ENCODE measurements at places on chromosomes 4 and X.

GRCh38 chr4:74166818-74167217, 8.9 kb downstream of the MTHFD2L start:
- DNase-seq = no peak

- DNase-seq = no peak
These were observed 329.0 kb downstream of the STIM2 start for GRCh38 chr4:27189683-27190082.

GRCh38 chr4:124450851-124451250, 261.7 kb downstream of the ANKRD50 start:
- no peak for DNase-seq

GRCh38 chrX:124117325-124117724, 155.8 kb downstream of the STAG2 start:
- DNase-seq = no peak

GRCh38 chr4:181748581-181748980, 494.6 kb upstream of the TENM3 start:
- no peak for DNase-seq

DNA sequence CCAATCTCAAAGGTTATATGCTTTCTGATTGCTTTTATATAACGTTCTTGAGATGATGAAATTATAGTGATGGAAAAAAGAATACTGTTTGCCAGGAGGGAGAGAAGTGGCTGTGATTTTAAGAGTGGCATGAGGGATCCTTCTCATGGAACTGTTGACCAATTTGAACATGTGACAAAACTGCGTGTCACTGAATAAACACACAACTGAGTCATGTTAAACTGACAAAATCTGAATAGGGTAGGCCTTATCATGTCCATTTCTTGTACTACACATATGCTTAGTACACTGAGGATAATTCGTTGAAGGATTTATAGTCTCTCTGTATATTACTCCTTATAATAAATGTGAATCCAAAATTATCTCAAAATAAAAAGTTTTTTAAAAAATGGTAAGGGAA, 22.2 kb upstream of the HSPA4L start:
- DNase-seq = no peak

GRCh38 chr4:27467351-27467750, 606.7 kb downstream of the STIM2 start:
- DNase-seq = no peak

- no peak for DNase-seq
These were observed 33.4 kb downstream of the APOOL start for GRCh38 chrX:85037114-85037513.

GRCh38 chrX:19540076-19540475, 24.8 kb upstream of the MAP3K15 start:
- DNase-seq = no peak

DNA sequence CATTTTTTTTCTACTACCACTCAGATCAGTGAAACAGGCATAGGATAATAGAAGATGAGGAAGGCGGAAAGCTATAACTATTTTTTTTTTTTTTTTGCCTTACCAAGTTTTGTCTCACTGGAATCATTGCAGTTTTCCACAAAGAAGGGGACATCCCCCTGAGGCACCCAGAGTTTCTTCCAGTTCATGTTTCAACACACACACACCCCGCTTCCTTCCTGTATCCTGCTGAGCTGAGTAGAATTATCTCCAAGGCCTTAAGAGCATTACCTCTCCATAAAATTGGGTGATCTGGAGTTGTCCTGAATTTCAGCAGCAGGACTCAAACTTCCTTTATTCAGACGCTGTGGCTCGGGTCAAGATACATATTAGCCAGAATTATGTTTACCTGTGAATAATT, 111.9 kb downstream of the PALLD start:
- DNase-seq = no peak

DNA sequence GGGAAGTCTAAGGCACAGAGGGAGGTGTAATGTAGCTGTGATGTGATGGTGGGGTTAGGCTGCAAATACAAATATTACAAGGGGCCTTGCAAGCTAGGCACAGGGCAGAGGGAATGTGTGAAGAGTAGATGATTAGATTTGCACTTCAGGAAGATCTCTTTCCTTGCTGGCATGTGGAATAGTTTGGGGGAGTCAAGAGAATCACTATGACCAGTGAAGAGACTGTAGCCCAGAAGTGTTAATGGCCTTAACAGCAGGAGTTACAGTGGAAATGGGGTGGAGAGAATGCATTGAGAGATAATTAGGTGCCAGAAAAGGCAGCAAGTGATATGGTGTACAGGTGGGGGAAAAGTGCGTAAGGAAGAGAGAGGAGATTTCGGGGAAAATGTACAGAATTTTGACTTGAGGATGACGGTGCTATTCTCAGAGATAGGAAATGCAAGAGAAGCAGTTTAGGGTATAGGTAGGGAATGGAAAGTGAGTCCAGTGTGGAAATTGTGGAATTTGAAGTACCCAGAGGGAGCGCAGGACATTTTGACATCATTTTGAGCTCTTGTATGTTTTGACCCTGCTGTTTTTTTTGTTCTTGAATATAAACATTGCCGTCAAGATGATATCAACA, 10.2 kb upstream of the TAPT1 start:
- no peak for DNase-seq

DNA sequence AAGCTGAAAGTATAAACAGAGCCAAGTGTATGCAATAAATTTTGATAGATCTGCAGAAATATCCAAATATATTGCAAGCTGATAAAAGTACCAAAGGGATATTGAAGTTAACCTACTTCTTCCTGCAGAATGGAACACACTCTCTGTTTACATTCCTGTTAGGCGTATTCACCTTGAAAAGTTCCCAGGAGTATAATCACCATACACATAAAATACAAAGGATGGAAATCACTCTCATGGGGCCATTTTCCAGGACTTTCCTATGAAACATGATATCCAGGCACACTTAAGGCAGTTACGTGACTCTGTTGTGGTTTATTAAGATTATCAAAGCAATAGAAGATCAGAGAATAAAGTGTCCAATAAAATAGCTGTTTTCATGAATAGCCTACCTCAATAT, 1142.3 kb downstream of the NLGN4X start:
- DNase-seq = no peak

DNA sequence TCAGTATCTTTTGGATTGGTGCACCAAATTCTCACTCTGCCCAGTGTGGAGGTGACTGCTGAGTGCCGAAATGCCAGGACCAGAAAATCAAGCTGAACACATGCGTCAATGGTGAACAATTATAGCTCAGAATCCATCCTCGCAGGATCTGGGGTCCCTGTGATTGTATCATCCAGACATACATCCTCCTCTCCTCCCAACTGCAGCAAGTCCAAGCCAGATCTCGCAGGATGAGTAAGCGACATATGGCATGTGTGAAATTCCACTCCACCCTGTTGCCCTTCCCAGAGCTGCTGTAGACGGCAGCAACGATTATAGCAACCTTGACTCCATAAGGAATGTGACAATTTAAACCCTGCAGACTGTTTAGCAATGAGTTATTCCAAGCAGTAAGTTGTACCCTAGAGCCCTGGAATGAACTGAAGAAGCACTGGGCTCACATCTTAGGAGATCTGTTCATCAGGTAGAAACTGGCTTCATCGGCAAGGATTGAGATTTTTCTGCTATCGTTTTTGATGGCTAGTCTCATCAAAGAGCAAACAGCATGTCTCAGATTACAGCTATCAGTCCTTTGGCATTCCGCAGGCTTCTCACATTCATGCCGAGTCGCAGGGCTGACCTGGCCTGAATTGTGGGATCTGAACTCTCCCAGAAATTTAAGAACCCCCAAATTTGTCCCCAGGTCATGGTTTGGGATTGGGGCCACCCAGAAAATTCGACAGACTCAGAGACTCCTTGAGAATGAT, 35.5 kb upstream of the SORBS2 start:
- DNase-seq = no peak

DNA sequence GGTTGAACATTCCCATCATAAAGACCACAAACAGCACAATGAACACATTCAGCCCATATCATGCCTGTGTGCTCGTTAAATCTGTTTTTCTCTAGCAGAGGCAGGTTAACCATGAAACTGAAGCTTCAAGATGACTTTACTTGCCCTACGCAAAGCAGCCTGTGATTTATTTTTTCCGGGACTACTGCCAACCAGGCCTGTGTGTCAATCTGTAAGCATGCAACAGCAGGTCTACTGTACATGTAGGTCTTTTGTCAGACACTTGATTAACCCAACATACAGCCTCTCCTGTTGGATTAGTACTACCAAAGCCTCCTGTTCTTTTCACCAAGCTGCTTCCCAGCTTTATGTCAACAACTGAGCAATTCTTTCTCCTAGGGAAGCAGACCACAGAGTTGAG, 85.5 kb upstream of the ACSL1 start:
- DNase-seq = no peak

DNA sequence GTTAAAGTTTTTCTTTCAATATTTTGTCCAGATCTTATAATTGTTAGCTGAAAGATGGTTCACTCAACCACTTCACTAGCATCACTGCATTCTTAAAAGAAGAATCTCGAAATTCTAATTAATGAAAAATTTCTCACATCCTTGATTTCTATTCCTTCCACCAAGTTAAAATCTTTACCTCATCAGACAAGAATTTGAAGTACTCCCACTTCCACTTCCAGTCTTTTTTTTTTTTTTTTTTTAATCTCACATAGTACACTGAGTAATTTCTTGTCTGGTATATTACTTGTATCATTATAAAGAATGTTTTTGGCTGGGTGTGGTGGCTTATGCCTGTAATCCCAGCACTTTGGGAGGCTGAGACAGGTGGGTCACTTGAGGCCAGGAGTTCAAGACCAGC, 73.2 kb downstream of the FBXW7 start:
- no peak for DNase-seq

- no peak for DNase-seq
These were observed 52.9 kb upstream of the TENM3 start for GRCh38 chr4:182190306-182190705.

DNA sequence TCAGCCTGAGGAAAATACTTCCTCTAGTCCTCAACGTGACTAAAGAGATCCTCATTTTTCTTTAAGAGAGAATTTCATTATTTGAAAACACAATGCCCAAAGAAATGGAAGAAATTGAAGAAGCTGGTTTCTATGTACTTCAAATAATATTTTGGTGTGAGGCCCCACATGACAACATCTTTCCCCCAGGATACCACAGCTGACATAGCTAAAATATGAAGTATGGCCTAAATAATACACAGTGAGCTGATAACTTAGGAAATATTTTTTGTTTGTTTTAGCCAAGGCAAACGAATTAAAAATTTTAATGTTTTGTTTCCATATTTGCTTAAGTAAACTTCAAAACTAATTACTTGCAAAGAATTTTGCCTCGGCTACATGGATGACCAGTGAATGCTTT, 149.2 kb downstream of the CBR4 start:
- DNase-seq = no peak

GRCh38 chr4:139833151-139833910, 167.7 kb downstream of the MGST2 start:
- no peak for DNase-seq

DNA sequence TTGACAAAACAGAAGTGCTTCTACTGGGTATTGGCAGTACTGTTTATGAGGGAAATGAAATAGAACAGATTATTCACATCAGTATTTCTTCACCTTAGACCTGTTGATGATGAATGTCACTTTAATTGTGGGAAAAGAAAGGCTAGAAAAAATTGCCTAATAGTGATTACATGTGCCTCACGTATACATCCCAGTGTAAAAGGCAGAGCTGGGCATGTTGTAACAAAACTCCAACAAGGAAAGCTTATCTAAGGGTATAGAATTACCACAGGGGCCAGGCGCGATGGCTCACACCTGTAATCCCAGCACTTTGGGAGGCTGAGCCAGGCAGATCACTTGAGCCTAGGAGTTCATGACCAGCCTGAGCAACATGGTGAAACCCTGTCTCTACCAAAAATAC, 4.2 kb downstream of the PGM2 start:
- DNase-seq = no peak
